ENCODE measurements at places on chromosomes 1 and 21. TPM values are rescaled to one million over a fixed set of nuclear protein-coding genes. Genes with fewer than 3 reads are reported as not detected.

DNA sequence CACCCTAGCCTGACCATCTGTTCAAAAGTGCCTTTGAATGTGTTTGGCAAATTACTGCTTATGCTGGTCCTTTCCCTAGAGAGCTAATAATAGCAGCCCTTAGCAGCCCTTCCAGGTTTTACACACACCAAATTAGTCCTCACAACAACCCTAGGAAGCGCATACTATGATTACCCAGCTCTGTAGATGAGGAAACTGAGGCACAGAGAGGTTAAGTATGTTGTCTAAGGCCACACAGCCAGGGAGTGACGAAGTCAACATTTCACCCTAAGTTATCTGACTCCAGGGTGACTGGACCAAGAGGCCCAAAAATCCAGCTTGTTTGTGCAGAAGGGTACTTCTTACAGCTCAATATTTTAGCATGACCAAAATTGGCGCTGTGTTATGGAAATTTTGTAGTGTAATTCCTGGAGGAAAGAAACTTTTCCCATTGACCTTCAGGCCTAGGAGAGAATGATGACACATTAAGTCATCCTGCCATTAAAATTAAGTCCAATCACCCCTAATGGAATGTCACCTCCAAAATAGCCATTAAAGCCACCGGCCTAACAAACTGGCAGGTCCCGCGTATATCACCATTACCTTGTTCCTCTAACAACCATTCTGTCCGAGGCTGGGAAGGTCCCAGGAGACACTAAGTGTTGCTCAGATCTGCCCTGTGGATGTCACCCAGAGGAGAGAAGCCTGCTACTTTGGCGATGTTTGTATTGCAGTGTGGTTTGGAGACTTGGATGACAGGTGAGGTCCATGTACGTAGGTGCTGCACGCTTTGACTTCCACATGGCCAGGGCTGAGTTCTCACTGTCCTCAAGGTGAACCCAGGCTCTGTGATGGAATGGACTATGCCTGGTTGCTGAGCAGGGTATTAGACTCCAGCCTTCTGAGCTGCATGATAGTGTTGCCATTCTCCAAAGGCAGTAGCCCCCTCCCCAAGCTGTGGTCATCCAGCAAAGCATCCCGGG lies 258.3 kb downstream of the TOMM20 start:
- peaks cover 4% of the 10 kb centered on the region for H3K36me3 ChIP-seq
- H3K4me1 ChIP-seq, result peaks cover 11% of the 10 kb centered on the region
- H3K4me3 ChIP-seq, result no peak overlapping the region

- no peak overlapping the region for H3K27ac ChIP-seq
- DNase-seq, result no peak
- H3K27me3 ChIP-seq, result no peaks in the 10 kb centered on the region
These were observed 297.5 kb downstream of the HHIPL2 start for GRCh38 chr1:222250376-222250775.

DNA sequence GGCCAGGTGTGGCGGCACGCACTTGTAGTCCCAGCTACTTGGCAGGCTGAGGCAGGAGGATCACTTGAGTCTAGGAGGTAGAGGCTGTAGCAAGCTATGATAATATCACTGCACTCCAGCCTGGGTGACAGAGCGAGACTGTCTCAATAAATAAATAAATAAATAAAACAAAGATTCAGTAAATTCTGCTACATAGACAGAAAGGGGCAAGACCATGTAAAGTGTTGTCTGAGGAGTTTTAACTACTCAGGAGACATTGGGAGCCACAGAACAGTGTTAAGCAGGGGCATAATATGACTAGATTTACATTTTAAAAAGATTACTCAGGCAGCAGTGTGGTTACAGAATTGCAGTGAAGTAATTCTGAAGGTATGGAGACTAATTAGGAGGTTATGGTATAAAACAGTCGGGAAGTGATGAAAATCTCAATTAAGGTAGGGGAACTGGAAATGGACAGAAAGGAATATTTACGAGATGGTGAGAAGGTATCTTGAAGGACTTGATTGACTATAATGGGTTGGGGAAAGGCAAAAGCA lies 94.7 kb downstream of the ATP1B1 start:
- DNase-seq, result no peak
- no peaks in the 10 kb centered on the region for H3K27me3 ChIP-seq
- H3K4me1 ChIP-seq, result no peaks in the 10 kb centered on the region

PCBP3 gene
- total RNA-seq, result 3.7 TPM

LYPD8 gene
- not detected for total RNA-seq
